ENCODE measurements at places on chromosomes 11 and 22. TPM values are rescaled to one million over a fixed set of nuclear protein-coding genes. Genes with fewer than 3 reads are reported as not detected.

Gene CECR2
- 0.05 TPM for polyA plus RNA-seq

Gene FAM180B
- polyA plus RNA-seq, result 0.22 TPM

Gene TTC36
- 0.13 TPM for polyA plus RNA-seq

Gene ASCL2
- 1.3 TPM for polyA plus RNA-seq

Gene SIDT2
- polyA plus RNA-seq, result 24.0 TPM

Gene FADS1
- 6.7 TPM for polyA plus RNA-seq

Gene FSHB
- not detected for polyA plus RNA-seq

Gene UBQLN3
- polyA plus RNA-seq, result not detected

Gene TMEM132A
- 7.1 TPM for polyA plus RNA-seq

Gene CATSPER1
- 0.30 TPM for polyA plus RNA-seq

Gene CALCA
- 2.2 TPM for polyA plus RNA-seq

Gene TUBA8
- polyA plus RNA-seq, result 3.9 TPM

Gene NAV2
- 0.46 TPM for polyA plus RNA-seq

Gene RIBC2
- 0.48 TPM for polyA plus RNA-seq

Gene RHBDD3
- polyA plus RNA-seq, result 16.3 TPM

Gene SLC6A5
- not detected for polyA plus RNA-seq

Gene FOLR2
- polyA plus RNA-seq, result 16.1 TPM

Gene RFPL3
- not detected for polyA plus RNA-seq

Gene POU2AF2
- polyA plus RNA-seq, result not detected

Gene CARD18
- polyA plus RNA-seq, result not detected

Gene TBX10
- not detected for polyA plus RNA-seq

Gene GAB4
- not detected for polyA plus RNA-seq

Gene CCDC87
- polyA plus RNA-seq, result 0.04 TPM

Gene ST13
- polyA plus RNA-seq, result 86.9 TPM

Gene UBQLNL
- polyA plus RNA-seq, result 0.74 TPM

Gene OR52I1
- not detected for polyA plus RNA-seq

Gene SCGB2A2
- polyA plus RNA-seq, result not detected

Gene ZFTA
- 6.3 TPM for polyA plus RNA-seq

Gene EI24
- polyA plus RNA-seq, result 15.5 TPM

Gene PRSS23
- polyA plus RNA-seq, result 3.9 TPM

Gene CCDC88B
- 225 TPM for polyA plus RNA-seq

Gene OR52H1
- not detected for polyA plus RNA-seq

Gene DERL3
- polyA plus RNA-seq, result 18.8 TPM

Gene FAM83F
- polyA plus RNA-seq, result 0.13 TPM

Gene DLAT
- polyA plus RNA-seq, result 10.2 TPM

Gene RFPL2
- 0.59 TPM for polyA plus RNA-seq

Gene PATE4
- polyA plus RNA-seq, result not detected

Gene SLCO2B1
- 18.4 TPM for polyA plus RNA-seq

All from spleen (tissue), 13 donors.